ENCODE measurements at places on chromosomes 5 and 9. TPM values are rescaled to one million over a fixed set of nuclear protein-coding genes. Genes with fewer than 3 reads are reported as not detected.

GGTA1 gene
- total RNA-seq, result 5.5 TPM

DNAH5 gene
- total RNA-seq, result under 0.01 TPM

- no peak for DNase-seq
These were observed 244.0 kb downstream of the YTHDC2 start for GRCh38 chr5:113757508-113757907.

DNA sequence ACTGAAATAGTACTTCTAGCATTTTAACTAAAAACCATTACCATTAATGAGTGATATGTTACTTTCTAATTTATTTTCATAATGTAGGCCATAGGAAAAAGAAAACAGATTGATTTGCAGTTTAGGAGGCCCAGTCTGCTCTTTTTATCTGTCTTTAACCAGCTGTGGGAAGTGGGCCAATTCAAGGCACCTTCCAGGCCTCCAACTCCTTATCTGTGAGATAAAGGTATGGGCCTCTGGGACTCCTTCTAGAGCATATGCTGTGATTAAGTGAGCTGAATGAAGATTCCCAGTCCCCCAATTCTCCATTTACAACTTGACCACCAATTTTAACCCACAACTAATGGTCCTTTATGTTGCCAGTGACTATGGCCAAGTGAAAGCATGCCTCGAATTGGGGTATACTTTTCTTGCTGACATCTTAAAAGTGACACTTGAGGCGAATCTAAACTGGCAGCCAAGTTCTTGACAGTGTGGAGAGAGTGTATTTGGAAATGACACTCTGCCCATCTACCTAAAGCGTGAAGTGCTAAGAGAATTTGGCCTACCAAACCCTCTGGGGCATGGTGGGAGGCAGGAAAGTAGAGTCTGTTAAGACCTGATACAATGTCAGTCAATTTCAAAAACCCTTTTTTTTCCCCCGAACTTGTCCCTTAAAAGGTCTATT lies 88.3 kb downstream of the PIK3R1 start:
- no peak for DNase-seq

- no peak for DNase-seq
These were observed 60.9 kb downstream of the DROSHA start for GRCh38 chr5:31471040-31471439.

- DNase-seq, result no peak
These were observed 1.2 kb downstream of the CDHR2 start for GRCh38 chr5:176550275-176550831.

HMGCR gene
- 14.0 TPM for total RNA-seq

HK3 gene
- 4.7 TPM for total RNA-seq

DNA sequence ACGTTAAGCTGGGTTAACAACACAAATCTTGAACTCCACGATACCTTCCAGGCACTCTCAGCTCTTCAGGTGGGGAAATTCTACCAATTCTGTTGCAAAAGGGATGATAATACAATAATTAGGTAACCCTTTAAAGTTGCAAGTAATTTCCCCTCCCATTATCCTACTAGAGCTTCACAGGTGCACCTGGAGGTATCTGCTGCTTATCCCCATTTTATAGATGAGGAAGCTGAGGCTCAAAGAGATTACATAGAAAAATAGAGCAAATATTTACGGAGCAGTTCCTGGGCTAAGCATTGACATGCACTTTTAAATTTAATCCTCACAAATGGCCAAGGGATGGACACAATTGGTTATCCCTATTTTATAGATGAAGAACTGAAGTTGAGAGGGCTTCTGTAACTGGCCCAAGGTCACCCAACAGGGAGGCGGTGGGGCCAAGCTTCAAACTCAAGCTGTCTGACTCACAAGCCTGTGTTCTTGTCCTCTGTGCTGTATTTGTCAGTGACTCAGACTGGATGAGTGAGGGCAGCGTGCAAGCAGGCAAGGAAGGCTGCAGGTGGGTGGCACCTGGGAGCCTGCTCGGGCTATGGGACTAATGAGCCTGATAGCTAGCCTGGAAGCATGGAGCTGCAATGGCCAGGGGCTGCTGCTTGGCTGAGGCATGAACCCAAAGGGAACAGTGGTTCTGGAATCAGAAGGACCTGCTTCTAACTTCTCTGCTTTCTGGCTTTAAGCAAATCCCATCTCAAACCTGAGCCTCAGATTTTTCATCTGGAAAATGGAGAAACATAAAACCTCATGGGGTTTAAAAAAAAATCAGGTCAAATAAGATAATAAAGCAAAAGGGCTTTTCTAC lies 105.5 kb downstream of the PDE6A start:
- no peak for DNase-seq

DNA sequence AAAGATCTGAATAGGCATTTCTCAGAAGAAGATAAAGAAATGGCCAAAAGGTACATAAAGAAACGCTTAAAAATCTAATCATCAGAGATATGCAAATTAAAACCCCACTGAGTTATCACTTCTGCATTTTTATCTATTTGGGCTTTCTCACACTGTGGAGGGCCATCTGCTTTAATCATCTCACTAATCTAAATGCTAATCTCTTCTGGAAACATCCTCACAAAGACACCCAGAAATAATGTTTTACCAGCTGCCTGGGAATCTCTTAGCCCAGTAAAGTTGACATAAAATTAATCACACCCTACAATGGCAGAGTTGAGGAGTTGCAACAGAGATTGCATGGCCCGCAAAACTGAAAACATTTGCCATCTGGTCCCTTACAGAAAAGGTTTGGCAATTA lies 407.9 kb upstream of the CYLC2 start:
- DNase-seq, result no peak

DNA sequence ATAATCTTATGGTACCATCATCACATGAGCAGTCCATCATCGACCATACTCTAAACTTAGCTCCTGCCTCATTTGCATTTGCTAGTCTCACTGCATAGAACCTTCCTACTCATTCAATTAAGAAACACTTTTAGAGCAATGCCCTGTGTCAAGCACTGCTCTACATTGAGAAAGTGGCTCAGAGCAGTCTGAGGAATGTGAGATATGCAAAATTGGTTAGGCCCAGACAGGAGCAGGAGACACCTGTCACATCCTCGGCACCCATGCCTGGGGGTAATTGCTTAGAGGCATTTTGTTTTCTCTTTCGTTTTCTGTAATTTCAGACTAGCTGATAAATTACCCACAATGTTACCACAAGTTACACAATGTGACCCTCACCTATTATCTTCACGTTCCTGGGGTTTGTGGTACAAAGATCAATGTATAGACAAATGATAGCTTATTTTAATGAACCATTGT lies 4.9 kb upstream of the RARS1 start:
- DNase-seq, result no peak

Measured in sigmoid colon (tissue), 7 donors.